Gastroesophageal sphincter (tissue), 4 donors: ENCODE measurements at places on chromosomes 5 and 9. TPM values are rescaled to one million over a fixed set of nuclear protein-coding genes. Genes with fewer than 3 reads are reported as not detected.
A peak's percentile ranks its signal among the peaks of the same experiment; 100 is the strongest.

The GAPT gene
- 2.4 TPM for total RNA-seq

GRCh38 chr5:20128343-20128742, 140.3 kb upstream of the CDH18 start:
- ATAC-seq, result no peak

GRCh38 chr9:114284316-114285060, 38.4 kb upstream of the ORM1 start:
- no peak for ATAC-seq

- ATAC-seq, result peak; percentile 71
These were observed 851 bp downstream of the NACC2 start for GRCh38 chr9:136093995-136094881.

- ATAC-seq, result no peak
These were observed 47.5 kb downstream of the FAM114A2 start for GRCh38 chr5:153991168-153991567.

DNA sequence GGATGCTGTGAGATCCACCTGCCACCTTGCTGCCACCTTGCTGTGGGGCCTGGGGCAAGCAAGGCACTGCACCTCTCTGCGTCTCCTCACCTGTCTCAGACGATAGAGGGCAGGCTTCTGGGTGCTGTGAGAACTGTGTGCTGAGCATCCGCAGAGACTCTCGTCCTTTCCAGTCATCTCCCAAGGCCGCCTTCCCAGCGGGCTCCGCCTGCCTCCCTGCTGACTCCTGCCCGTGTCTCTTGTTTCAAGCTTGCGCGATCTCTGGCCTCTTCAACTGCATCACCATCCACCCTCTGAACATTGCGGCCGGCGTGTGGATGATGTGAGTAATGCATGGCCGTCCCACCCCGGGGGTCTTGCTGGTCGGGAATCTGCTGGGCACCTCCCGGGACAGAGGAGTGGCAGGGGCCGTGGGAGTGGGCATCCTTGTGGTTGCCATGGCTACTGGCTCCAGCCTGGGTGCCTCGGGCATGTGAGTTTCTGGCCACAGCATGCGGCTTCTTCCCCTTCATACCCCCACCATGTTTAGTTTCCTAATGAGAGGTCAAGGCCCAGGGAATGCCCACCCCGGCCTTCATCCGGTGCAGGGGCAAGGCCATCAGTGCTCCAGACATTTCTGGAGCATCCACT, 3.6 kb downstream of the CACFD1 start:
- ATAC-seq, result no peak

DNA sequence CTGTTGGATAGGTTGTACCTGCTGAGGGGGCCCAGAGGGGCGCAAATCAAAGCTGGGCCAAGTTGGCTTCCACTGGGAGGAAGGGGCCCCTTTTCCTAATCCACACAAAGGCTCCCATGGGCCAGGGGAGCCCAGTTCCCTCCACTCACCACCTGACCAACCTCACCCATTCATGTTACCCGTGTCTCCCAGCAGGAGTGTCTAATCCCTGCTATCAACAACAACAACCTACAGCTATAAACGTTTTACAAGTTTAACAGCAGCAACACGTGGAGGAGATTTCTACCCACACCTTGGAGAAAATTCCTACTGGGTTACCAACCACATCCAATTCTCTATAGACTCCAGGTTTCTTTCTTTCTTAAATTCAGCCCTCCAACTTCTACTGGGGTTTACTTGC, 216.2 kb downstream of the SLIT3 start:
- ATAC-seq, result no peak

The DEPDC1B gene
- 0.69 TPM for total RNA-seq

The IL4 gene
- not detected for total RNA-seq

The FAM169A gene
- 0.57 TPM for total RNA-seq

The SLC24A2 gene
- not detected for total RNA-seq

- no peak for ATAC-seq
These were observed 36.2 kb downstream of the NUDT12 start for GRCh38 chr5:103526164-103526915.

GRCh38 chr5:54832858-54833257, 152.5 kb downstream of the ESM1 start:
- no peak for ATAC-seq

The SLC45A2 gene
- total RNA-seq, result 0.15 TPM

The CMYA5 gene
- total RNA-seq, result 6.1 TPM
